Kidney (tissue), 22 donors: ENCODE measurements at places on chromosomes 5 and 9. TPM values are rescaled to one million over a fixed set of nuclear protein-coding genes. Genes with fewer than 3 reads are reported as not detected.

Gene TAS2R1
- total RNA-seq: not detected

DNA sequence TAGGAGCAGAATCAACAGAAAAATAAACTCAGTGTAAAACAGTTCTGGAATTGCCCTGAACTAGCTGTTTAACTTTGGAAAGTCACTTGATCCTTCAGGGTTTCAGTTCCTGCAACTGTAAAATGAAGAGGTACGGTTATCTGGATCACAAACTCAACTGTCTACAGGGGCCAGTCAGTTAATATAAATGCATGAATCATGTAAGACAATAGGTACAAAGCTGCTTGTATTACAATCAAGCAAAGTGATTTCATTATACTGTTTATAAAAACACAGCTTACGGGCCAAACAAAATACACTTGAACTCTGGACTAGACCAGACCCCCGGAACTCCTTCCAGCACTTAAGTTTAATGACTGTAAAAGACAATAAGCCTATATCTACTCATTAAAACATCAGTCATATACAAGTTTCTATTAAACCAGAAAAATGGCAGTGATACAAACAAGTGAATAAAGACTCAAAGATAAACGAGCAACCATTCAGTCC is 73.0 kb downstream of the MRPS27 start:
- DNase-seq: no peak

DNA sequence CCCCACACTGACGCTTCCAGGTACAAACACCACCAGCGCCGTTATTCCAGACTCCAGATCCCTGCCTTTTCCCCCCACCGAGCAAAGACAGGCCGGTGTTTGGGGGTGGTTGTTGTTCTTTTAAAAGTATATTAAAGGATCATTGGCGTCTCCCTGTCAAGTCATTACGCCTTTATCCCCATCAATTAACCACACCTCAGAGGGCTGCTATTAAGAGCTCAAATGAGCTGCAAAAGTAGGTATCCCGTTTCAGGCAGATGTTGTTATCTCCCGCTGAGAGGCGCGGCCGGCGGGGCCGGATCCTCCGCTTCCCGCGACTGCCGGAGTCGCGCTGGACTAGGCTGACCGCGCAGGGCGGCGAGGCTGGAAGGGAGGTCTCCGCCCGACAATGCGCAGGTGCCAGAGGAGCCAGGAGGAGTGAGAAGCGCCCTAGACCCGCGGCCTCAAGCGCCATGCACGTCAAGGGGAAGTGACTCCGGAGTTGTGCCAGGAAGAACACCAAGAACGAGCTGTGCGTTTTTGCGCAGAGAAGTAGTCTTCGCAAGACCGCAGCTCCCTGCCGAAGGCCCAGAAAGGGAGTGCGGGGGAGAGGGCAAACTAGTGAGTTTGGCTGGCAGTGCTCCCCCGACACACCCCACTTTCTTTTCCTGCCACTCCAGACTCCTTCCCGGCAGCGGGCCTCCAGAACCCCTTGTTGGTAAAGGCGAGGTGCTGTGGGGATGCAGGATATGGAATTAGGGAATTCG is 8.2 kb downstream of the NR2F1-AS1 start:
- DNase-seq: peak; percentile 69

GRCh38 chr9:5008202-5008601 is 23.1 kb downstream of the JAK2 start:
- no peak for DNase-seq

DNA sequence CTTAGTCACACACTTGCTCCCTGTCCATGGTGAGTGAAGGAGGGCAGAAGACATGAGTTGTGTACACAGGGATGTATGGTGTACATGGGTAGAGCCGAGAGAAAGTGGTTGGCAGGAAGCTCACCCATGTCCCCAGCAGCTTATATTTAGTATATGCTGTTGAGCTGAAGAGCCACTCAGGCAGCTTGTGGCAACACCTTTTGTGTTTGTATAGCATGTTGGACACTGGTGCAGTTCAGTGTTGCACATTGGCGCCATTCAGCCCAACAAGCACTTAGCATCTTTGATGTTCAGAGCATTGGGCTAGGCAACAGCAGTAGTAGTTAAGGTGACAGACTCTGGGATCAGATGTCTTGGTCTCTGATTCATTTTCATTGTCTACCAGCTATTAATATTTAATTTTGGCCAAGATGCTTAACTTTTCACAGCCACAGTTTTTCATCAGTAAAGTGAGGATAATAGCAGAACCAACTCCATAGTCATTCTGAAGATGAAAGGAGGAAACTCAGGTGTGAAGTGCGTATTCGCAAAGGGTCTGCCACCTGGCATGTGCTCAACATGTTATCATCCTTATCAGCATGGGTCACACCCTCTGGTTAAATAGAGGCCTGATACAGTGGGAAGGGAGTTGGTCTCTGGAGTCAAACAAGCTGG is 184.8 kb downstream of the NR3C1 start:
- DNase-seq: no peak
